ENCODE measurements at places on chromosomes 7 and 10.

- no peak for DNase-seq
Observed at GRCh38 chr7:149823191-149823630, 15.0 kb upstream of the ZNF862 start.

DNA sequence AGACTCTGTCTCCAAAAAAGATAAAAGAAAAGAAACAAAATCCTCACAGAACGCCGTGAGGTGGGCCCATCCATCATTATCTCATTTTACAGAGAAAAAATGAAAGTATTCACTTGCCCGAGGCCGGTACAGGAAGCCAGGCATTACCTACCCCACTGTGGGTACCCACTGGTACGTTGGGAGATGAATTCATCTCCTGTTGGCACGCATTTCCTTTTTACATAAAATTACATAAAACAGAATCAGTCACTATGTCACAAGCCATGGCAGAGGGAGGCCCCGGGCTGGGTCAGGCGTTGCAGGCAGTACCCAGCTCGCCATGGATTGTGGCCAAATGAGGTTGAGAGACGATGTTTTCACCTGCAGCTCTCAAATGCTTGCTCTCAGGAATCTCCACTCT lies 38.6 kb upstream of the TNRC18 start:
- DNase-seq, result no peak

DNA sequence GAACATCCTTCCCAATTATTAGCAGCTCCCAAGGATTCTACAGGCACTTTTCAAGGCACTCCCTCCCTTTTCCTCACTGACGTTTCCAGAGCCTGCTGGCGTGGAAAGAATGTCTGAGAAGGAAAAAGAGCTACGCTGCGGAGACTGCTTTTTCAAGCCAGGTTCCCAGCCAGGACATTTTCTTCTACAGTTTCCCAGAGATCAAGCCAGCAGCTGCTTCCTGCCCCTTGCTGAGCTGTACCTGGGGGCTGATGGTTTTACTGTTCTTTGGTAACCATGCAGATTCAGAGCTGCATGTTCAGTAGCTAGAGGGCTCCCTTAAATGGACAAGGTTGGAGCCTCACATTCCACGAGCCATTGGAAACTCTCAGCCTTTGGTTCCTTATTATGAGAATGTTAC lies 133.4 kb downstream of the EVX1 start:
- no peak for DNase-seq

- no peak for DNase-seq
Observed at GRCh38 chr10:86130041-86130440, 236.6 kb downstream of the GRID1 start.

DNA sequence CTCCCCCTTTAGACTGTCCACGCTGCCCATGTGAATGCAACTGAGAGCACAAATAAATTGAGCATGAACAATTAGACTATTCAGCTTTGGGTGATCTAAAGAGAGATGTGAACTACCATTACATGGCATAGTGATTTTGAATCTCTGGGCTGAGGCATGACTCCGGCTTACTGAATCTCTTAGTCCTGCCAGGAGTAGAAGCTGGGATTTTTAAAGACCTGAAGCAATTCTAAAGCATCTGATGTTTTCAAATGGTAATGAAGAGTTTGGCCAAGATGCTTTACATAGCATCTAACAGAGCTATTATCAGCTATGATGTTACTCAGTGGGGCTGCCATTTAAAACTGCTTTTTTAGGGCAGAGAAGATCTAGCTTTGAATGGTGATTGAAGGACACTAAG lies 1059.1 kb downstream of the SORCS3 start:
- no peak for DNase-seq

DNA sequence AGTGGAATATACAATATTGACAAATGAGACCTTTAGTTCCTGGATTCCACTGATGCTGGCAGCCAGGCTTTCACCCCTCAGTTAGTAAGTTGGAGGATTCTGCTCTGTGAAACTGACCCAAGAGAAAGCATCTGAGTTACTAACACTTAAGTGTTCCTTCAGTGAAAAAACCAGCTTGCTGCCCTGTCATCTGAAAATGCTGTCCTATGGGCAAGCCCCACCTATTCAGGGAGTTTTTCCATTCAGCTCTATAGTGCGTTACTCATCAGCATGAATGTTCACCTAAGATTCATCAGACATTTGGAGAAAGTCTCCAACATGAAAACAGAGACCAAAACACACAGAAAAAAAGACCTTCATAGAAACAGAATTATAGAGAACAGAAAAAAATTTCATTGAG lies 37.9 kb downstream of the PRPF18 start:
- no peak for DNase-seq

- no peak for DNase-seq
Observed at GRCh38 chr7:39168403-39169098, 190.8 kb downstream of the POU6F2 start.

- no peak for DNase-seq
Observed at GRCh38 chr10:19629567-19629966, 186.7 kb upstream of the PLXDC2 start.

- DNase-seq, result no peak
Observed at GRCh38 chr7:131952365-131952764, 395.9 kb upstream of the PODXL start.

DNA sequence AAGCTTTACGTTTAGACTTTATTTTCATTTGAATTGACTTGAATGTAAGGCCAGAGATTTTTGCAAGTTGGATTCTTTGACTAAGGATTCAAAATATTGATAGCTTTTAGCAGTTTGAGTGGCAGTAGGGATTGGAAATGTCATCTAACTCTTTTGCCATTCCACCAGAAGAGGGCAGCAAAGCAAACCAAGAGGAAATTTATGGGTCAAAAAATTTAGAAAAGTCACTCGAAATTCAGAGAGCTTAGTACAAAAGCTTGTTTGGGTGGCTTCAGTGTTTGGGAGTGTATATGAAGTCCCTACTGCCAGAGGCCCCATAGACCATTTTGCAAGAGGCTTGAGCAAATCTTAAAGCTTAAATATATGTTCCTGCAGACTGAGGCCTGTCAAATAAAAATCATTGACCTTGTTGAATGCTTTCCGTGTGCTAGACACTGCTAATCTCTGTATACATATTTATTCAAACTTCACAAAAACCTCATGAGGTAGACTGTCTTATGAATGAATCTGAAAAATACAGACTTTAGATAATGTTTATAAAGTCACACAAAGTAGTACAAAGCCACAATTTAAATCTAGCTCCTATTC lies 44.6 kb upstream of the RSBN1L start:
- peak; percentile 0 for DNase-seq

- DNase-seq, result no peak
Observed at GRCh38 chr7:90383861-90384260, 19.4 kb upstream of the CLDN12 start.

DNA sequence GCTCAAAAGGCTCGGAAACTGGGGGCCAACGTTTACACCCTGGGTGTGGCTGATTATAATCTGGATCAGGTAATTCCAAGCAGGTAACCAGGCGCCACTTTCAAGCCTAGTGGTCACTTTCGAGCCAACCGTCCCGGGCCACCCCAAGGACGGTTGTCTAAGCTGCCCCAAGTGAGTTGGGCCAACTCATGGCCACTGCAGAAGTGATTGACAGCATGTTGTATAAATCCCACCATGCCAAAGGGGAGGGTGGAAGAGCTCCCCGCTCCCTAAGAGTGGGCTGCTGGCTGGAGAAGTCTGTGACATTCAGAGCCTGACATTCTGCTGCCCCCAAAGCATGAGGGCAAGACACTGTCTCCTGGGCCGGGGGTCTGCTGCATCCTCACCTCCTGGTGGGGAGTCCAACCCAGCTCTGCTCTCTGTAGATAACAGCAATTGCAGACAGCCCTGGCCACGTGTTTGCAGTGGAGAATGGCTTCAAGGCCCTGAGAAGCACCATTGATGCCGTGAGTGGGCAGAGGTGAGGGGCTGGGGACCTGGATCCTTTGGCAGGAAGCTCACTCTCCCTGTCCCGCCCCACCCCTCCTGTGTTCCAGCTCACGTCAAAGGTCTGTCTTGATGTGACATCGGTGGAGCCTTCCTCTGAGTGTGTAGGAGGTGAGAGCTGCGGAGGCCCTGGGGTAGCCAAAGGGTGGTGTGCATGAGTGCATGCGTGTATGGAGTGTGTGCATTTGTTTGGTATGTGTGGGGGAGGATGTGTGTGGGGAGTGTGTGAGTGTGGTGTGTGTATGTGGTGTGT lies 10.8 kb downstream of the ANTXRL start:
- no peak for DNase-seq

- no peak for DNase-seq
Observed at GRCh38 chr7:73647725-73648592, 19.7 kb upstream of the VPS37D start.

GRCh38 chr10:112832361-112832878 lies 117.6 kb upstream of the TCF7L2 start:
- no peak for DNase-seq

GRCh38 chr7:836429-836828 lies 4.2 kb downstream of the SUN1 start:
- no peak for DNase-seq

DNA sequence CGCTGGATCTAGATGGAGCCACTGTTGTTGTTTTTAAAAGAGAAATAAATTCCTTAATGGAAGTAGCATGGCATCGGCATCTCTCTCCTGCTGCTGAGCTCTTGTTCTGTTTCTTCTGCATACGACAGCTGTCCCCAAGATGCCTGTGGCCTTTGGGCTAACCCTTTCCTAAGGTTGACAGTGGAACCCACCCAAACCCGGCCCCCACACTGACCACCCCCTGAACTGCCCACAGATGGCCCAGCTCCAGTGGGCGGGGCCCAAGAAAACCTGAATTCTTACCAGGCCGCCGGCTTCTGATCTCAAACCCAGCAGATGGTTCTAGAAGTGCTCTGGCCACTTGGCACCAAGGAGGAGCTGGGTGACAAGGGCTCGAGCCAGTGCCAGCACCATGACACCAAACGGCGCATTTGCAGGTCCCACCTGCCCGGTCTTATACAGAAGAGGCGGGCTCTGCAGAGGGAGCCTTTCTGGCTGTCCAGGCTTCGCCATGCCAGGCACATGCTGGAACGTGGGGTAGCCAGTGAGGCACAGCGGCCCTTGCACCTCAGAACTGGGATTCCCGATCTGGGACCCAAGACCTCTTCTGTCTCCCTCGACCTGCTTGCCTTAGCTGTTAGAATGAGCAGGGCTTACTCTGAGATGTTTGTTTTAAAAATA lies 82.7 kb downstream of the RGS10 start:
- DNase-seq, result no peak

DNA sequence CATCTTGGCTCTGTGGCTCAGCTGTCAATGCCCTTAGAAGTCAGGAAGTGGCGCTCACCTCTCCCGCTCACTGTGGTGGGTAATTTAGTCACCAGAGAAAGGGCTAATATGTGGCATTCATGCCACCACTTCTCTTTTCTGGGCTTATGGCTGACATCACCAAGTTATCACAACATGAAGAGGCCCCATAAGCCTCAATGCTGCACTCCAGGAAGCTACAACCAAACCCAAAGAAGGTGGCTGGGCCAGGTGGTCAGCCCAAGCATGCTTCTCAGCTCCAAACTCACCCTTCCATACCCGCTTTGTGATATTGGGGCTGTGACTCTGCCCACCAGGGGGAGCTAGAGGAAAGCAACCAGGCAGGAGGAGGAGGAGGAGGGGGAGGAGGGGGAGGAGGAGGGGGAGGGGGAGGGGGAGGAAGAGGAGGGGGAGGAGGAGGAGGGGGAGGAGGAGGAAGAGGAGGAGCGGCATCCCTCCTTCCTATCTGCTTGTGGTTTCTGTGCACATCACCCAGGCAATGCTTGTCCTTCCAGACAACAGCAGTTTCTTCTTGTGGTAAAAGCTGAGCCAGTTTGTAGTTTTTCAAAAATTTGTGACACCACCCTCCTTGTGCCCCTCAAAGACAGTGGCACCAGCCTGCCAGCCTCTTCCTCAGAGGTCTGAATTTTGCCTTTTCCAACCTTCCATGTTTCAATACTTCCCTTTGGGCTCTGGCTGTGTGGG lies 42.1 kb downstream of the CYP26A1 start:
- DNase-seq, result no peak
